Bone marrow (tissue), 2 donors: ENCODE measurements at places on chromosomes 7 and 10.

GRCh38 chr7:125878235-125878956 lies 948.8 kb upstream of the POT1 start:
- no peak for DNase-seq

- DNase-seq, result no peak
Observed at GRCh38 chr10:36462194-36462593, 663.2 kb upstream of the ANKRD30A start.

- no peak for DNase-seq
Observed at GRCh38 chr10:88933564-88933963, 19.0 kb downstream of the ACTA2 start.

DNA sequence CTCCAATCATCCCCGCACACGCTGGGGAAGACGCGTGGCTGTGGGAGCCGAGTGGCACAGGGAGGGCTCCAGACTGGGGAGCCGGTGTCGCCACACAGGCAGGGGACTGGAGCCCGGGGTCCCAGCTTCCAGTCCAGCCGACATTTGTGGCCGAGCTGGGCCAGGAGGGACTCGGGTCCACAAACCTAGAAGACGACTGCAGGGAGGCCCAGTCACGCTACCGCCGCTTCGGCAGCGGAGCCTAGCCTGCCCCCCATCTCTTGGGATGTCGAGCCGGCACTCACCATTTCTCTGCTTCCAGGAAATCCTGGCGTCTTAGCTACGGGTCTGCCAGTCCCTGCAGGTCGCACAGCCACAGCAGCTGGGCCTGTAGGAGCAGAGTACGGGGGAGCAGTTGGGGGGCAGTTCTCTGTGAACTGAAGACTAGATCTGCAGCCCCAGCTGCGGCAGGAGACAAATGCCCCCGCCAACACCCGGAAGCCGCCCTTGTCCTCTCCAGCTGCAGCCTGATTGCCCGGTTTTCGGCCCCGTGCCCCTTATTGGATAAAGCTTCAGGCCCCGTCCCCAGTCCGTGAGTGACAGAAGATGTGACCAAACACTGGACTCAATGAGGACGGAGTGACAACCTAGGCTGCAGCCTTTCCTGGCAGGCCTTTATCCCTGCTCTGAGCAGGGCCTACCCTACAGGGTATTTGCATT lies 270.7 kb downstream of the ZNF33B start:
- DNase-seq, result no peak

- no peak for DNase-seq
Observed at GRCh38 chr10:78179886-78180705, 146.4 kb downstream of the RPS24 start.

- DNase-seq, result no peak
Observed at GRCh38 chr7:93957767-93958166, 36.2 kb downstream of the GNG11 start.

DNA sequence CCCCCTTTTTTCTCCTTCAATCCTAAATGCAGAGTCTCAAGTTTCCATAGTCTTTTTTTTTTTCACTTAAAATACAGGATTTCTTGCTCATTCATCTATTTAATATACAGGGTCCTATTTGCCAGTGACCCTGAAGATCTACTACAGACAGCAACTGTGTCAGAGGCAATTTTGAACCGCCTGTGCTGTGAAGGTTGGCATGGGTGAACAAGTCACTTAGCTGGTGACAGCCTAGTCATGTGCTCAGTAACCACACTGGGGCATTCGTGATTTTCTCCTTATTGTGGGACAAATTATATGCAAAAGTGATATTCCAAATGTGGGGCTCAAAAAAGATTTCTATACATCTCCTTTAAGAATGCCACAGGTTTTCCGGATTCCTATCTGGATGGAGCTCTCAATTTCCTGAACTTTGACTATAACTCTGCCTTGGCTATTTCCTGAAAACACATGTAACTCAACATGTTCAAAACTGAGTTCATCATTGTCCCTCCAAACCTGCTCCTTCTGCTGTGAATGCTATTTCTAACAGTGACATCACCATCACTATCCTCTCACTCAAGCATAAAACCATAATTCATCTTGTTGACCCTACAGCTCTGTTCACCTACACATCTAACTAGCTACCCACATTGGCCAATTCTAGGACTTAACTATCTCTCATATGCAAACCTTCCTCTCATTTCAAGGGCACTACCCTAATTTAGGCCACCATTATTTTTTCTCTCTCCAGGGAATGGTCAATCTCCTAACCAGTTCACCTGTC lies 36.7 kb downstream of the CDK6 start:
- no peak for DNase-seq

- no peak for DNase-seq
Observed at GRCh38 chr10:32938554-32939061, 19.4 kb downstream of the ITGB1 start.

- no peak for DNase-seq
Observed at GRCh38 chr7:64630496-64630895, 35.4 kb upstream of the ZNF107 start.

GRCh38 chr10:43204943-43205671 lies 61.8 kb downstream of the RASGEF1A start:
- DNase-seq, result peak; percentile 70

GRCh38 chr7:107007892-107008287 lies 36.6 kb upstream of the PRKAR2B start:
- no peak for DNase-seq

DNA sequence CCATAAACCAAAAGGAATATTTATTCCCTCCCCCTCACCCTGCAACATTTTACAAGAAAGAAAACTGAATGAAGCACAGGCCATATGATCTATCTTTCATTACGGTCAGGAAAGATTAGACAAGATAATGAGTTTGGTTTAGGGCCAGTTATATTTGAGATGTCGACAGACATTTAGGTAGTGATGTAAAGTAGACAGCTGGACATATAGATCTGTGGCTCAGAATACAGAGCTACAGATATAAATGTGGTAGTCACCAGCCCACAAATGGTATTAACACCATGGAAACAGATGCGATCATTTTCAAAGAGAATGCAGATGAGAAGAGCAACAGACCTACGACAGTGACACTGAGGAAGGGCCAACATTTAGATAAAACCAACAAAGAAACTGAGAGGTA lies 142.5 kb downstream of the SRPK2 start:
- DNase-seq, result no peak

- DNase-seq, result no peak
Observed at GRCh38 chr10:80416479-80417098, 8.2 kb downstream of the PRXL2A start.

GRCh38 chr10:19658131-19658530 lies 158.1 kb upstream of the PLXDC2 start:
- DNase-seq, result no peak

GRCh38 chr10:78212060-78212785 lies 178.6 kb downstream of the RPS24 start:
- no peak for DNase-seq

- DNase-seq, result no peak
Observed at GRCh38 chr7:94003446-94004023, 620 bp downstream of the BET1 start.

DNA sequence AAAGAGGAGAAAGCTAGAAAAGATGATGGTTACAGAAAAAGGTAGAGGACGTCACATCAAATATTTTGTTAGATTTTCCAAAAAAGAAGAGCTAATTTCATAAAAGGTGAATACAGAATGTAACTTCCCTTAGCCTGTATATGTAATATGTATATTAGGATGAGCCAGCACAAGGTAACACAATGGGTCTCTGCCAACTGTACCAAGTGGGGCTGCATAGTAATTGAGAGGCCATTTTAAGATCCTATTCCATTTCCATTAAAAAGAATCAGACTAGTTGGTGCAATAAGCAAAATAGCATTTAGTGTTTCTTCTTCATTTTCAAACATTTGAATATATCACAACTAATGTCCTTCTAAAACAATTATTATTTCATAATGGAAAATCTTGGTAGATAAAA lies 134.6 kb downstream of the SEMA3A start:
- DNase-seq, result no peak

- no peak for DNase-seq
Observed at GRCh38 chr10:93447970-93448369, 34.2 kb downstream of the MYOF start.

DNA sequence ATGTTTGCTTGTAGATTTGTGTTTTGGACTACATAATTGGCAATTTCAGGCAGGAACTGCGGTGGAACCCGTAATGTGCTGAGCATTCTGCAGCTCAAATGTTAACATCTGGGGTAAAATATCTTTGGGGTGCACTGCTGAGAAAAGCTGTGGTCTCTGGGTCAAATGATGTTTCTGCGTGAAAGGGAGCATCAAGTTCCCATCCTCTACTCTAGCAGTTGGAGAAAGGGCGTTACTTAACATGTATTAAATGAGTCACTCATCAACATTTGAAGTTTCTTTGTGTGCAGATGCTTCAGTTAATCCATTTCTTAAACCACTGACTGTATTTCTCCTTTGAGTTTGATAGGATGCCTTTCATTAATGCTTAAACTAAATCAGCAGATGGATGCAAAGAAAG lies 273.1 kb upstream of the PITRM1 start:
- no peak for DNase-seq

- DNase-seq, result no peak
Observed at GRCh38 chr7:135186261-135186540, 15.7 kb upstream of the CYREN start.

DNA sequence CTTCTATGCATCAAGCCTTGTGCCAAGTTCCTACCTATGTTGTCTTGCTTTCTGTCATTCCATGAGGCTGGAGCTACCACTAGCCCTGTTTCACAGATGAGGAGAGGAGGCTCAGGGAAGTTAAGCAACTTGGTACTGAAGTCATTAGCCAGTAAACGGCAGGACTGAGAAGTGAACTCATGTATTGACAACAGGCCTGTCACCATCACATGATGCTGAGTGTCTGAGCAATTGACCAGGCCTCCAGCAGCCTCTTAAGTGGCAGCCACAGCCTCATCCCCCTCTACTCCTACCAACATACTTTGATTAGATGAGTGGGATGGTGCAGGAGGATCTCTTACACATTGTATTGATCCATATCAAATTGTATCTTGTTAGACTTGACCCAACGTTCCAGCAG lies 317.6 kb downstream of the GRID1 start:
- no peak for DNase-seq
